Suprapubic skin (tissue), 4 donors: ENCODE measurements at places on chromosomes 3 and 15.

- H3K36me3 ChIP-seq, result no peaks in the 10 kb centered on the region
- no peaks in the 10 kb centered on the region for H3K4me1 ChIP-seq
- no peak for DNase-seq
- H3K27ac ChIP-seq, result no peak overlapping the region
Measured at GRCh38 chr3:140748-141330, 55.7 kb upstream of the CHL1 start.

DNA sequence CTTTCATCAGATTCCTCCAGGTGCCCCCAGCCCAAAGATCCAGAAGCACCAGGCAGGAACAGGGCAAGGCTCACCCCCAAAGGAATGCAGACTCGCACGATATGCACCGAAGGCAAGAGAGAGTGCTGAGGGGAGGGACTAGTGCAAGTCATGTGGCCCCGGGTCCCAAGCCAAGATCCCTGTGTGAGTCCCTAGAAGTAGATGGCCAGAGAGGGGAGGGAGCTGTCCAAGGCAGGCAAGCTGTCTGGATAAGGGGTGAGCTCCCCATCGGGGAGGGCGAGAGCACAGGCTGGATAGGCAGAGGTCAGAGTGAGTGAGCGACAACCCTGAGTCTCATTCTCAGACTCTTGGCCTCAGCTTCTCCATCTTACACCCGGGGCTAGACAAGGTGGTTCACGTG, 171.5 kb upstream of the LINGO1 start:
- H3K4me1 ChIP-seq, result no peaks in the 10 kb centered on the region
- no peak for DNase-seq
- H3K36me3 ChIP-seq, result no peaks in the 10 kb centered on the region
- H3K4me3 ChIP-seq, result no peak overlapping the region

GRCh38 chr3:111768571-111769100, 90.4 kb upstream of the PHLDB2 start:
- H3K4me3 ChIP-seq, result no peak overlapping the region
- H3K27me3 ChIP-seq, result no peaks in the 10 kb centered on the region
- H3K36me3 ChIP-seq, result no peaks in the 10 kb centered on the region
- no peak for DNase-seq
- peaks cover 29% of the 10 kb centered on the region for H3K4me1 ChIP-seq

DNA sequence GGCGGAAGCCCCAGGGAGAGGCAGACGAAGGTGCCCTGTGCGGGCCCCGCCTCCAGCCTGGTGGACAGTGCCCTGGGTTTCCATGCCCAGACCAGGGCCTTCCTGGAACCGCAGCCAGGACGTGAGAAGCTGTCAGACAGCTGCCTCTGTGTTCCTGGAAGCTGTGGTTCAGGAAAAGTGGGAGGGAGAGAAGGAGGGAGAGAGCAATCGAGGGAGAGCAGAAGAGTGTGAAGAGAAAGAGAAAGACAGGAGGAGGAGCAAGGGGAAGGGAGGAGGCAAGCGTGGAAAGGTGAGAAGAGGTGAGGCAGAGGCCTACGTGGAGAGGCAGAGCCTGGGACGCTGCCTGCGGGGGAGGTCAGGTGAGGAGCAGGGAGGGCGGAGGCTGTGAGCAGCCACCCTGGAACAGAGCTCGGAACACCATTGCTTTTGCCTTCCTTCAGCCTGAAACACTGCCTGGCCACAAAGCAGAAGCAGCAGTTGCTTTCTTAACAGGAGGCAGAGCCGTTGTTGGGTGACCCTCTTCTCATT, 18.6 kb downstream of the ZDHHC19 start:
- H3K27ac ChIP-seq, result peak overlapping the region; percentile 61
- H3K4me3 ChIP-seq, result no peak overlapping the region
- H3K36me3 ChIP-seq, result no peaks in the 10 kb centered on the region
- no peak for DNase-seq
- peaks cover 28% of the 10 kb centered on the region for H3K4me1 ChIP-seq

DNA sequence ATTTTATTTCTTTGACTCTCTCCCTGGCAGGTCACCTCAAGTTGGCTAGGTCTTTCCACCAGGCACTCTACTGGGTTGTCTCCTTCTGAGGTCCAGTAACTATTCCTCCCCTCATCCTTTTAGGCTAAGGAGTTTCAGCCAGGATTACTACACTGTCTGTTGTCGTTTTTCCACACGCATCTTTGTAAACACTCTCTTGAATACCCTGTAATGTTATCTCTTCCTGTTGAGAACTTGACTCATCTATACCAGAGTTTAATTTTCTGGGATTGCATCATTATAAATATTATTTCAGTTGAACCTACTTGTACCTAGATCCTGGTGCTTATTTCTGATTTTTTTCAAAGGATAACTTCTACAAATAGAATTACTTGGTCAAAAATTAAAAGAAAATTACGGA, 138.3 kb downstream of the SQOR start:
- no peak overlapping the region for H3K4me3 ChIP-seq
- no peaks in the 10 kb centered on the region for H3K27me3 ChIP-seq

DNA sequence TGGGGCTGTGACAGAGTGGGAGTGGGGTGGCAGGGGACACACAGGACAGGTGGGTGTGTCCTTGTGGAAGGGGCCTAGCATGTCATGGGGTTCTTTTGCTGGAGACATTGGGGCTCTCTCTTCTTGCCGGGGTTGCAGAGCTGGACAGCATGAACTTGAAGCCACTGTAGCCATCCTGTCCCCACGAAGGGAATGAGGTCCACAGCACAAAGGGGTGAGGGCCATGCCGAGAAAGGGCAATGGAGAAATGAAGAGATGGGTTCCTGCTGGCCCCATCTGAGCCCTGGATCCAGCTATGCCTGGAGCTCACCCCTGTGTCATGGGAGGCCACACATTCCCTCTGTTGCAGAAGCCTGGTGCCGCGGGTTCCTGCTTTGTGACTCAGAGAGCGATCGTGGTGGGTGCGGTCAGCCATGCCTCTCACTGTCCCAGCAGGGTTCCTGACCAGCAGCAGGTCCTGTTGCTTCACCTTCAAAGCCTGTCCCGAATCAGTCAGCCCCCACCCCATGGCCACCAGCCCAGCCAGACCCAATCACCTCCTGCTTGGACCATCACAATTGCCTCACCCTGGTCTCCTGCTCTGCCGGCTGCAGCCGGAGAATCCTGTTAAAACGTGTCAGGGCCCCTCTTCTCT, 50.0 kb downstream of the DNAJB8 start:
- H3K36me3 ChIP-seq, result no peaks in the 10 kb centered on the region
- DNase-seq, result no peak
- no peaks in the 10 kb centered on the region for H3K27me3 ChIP-seq
- no peaks in the 10 kb centered on the region for H3K4me1 ChIP-seq

DNA sequence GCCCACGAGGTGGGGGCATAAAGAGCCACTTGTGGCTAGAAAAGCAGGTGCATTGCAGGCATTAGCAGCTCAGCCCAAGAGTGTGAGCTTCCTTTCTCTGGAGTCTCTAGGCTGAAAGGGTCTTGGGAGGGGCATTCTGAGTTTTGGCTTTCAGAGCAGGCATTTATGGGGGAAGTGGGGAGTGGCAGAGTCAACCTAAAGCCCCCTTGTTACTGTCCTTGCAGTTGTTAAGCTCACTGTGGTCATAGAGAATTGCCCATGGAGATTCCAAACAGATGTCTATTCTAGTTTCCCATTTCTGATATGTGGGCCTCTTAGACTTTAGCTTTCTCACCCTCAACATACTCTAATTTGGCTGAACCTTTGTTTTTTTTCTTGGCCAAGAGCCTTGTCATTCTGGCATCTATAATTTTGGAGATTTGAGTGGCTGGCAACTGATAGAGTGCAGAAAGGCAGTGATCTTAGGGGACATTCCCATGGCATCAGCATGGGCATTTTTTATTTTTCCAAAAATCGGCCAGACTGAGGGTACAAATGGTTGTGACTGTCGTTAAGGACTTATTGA, 217.9 kb downstream of the THSD4 start:
- no peaks in the 10 kb centered on the region for H3K27me3 ChIP-seq
- no peak overlapping the region for H3K4me3 ChIP-seq
- no peaks in the 10 kb centered on the region for H3K36me3 ChIP-seq
- DNase-seq, result no peak
- no peak overlapping the region for H3K27ac ChIP-seq

GRCh38 chr3:66386925-66387650, 113.7 kb downstream of the LRIG1 start:
- no peak overlapping the region for H3K27ac ChIP-seq
- no peaks in the 10 kb centered on the region for H3K27me3 ChIP-seq
- H3K36me3 ChIP-seq, result peaks cover 52% of the 10 kb centered on the region
- DNase-seq, result no peak
- no peak overlapping the region for H3K4me3 ChIP-seq

DNA sequence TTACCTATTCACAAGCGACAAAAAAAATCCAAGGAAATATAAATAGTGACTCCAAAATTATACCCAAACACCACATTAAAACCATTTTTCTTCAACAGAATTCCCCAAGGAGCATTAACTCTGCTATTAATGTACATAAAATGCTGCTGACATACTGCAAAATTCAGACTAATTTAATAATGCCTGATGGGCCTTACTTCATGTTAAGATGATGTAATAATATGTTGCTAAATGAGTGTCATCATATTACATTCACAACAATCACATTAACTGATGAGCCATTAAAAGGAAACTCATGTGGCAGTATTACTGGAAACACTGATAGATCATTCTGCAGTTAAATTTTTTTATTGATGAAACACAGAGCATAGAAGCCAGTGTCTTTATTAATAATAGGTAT, 204.9 kb upstream of the CGNL1 start:
- peaks cover 12% of the 10 kb centered on the region for H3K36me3 ChIP-seq
- H3K4me3 ChIP-seq, result no peak overlapping the region
- no peaks in the 10 kb centered on the region for H3K4me1 ChIP-seq
- DNase-seq, result no peak

- peaks cover 2% of the 10 kb centered on the region for H3K4me1 ChIP-seq
- DNase-seq, result no peak
- no peak overlapping the region for H3K4me3 ChIP-seq
- H3K27ac ChIP-seq, result no peak overlapping the region
Measured at GRCh38 chr3:81998139-81998755, 236.8 kb upstream of the GBE1 start.

- peak overlapping the region; percentile 38 for H3K27ac ChIP-seq
- DNase-seq, result no peak
- H3K27me3 ChIP-seq, result no peaks in the 10 kb centered on the region
- H3K4me3 ChIP-seq, result peak overlapping the region; percentile 73
- H3K4me1 ChIP-seq, result peaks cover 23% of the 10 kb centered on the region
- H3K36me3 ChIP-seq, result no peaks in the 10 kb centered on the region
Measured at GRCh38 chr3:12993517-12994356, 79.5 kb downstream of the IQSEC1 start.

DNA sequence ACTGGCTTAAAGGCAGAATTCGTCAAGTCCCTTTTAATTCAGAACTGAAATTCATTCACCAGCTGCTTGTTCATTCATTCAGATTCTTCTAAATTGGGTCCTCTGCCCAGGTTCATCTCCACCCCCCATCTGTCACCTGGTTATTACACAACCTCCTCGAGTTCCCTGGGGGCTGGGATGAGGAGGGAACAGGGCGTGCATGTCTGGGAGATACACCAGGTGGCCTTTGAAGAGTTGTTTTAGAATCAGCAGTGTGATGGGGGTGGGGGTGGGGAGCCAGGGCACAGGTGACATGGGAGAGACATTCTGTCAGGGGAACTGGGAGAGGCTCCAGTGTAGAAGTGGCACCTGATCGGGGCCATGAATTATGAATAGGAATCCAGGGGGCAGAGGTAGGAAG, 8.2 kb downstream of the SNX33 start:
- H3K27me3 ChIP-seq, result no peaks in the 10 kb centered on the region
- peaks cover 95% of the 10 kb centered on the region for H3K4me1 ChIP-seq
- peaks cover 26% of the 10 kb centered on the region for H3K36me3 ChIP-seq
- no peak overlapping the region for H3K4me3 ChIP-seq
- DNase-seq, result no peak
- no peak overlapping the region for H3K27ac ChIP-seq

DNA sequence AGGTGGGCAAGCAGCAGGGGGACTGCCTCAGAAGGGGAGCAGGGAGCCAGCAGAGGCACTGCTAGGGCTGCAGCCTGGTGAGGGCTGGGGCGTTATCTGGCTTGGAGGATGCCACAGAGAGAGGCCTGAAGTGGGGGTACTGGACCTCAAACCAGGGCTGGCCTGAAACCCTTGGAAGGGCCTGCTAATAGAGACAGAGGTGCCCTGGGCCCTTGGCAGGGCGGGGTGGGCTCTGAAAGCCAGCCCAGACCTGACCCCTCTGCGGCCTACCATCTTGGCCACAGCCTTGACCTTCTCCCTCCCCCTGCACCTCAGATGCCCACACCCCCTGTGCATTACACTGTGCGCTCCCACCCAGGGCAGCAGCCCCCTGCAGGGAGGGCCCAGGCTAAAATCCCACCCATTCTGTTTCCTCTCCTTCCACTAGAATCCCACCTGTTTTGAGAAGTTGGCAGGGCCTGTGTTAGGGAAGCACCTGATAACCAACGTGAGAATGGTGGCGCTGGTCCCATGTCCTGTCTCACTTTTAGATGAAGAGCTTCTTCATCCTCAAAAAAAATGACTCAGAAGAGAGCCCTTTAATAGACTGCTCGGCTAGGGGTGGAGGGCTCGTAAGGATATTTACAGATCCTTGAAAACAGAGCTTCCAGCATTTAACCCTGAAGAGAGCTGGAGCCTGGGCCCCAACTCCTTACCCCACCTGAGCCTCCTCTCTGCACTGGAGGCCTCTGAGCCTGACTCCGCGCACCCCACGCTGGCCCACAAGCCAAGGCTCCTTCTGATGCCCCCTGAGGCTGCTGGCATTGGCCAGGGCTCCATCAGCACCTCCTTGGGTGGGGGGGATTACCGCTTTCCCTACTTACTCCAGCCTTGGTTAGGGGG, 29.8 kb downstream of the LOXL1 start:
- peaks cover 40% of the 10 kb centered on the region for H3K4me1 ChIP-seq
- H3K36me3 ChIP-seq, result no peaks in the 10 kb centered on the region
- H3K4me3 ChIP-seq, result no peak overlapping the region
- no peaks in the 10 kb centered on the region for H3K27me3 ChIP-seq
- DNase-seq, result peak; percentile 30

GRCh38 chr15:39392469-39393047, 188.3 kb upstream of the THBS1 start:
- H3K4me1 ChIP-seq, result peaks cover 29% of the 10 kb centered on the region
- H3K27me3 ChIP-seq, result no peaks in the 10 kb centered on the region
- DNase-seq, result no peak
- H3K36me3 ChIP-seq, result no peaks in the 10 kb centered on the region
- no peak overlapping the region for H3K27ac ChIP-seq

- H3K4me1 ChIP-seq, result peaks cover 5% of the 10 kb centered on the region
- no peak overlapping the region for H3K27ac ChIP-seq
- no peak overlapping the region for H3K4me3 ChIP-seq
- no peaks in the 10 kb centered on the region for H3K27me3 ChIP-seq
- no peaks in the 10 kb centered on the region for H3K36me3 ChIP-seq
- DNase-seq, result no peak
Measured at GRCh38 chr15:39511916-39512260, 69.0 kb upstream of the THBS1 start.
